Type B pancreatic cell (in vitro differentiated cells): ENCODE measurements at places on chromosomes 13 and 19. TPM values are rescaled to one million over a fixed set of nuclear protein-coding genes. Genes with fewer than 3 reads are reported as not detected.

The ICAM3 gene
- 5.8 and 8.2 TPM in 2 replicates for total RNA-seq

The ZNF416 gene
- 9.1 and 10.3 TPM in 2 replicates for total RNA-seq

The IGFL3 gene
- total RNA-seq, result not detected in 2 replicates

The SSC5D gene
- total RNA-seq, result 0.83 and 1.5 TPM in 2 replicates

The NEK5 gene
- total RNA-seq, result 1.5 and 5.2 TPM in 2 replicates

The SLC10A2 gene
- total RNA-seq, result 1.7 and 3.0 TPM in 2 replicates

- no peaks in the 10 kb centered on the region for H3K36me3 ChIP-seq
- H3K27ac ChIP-seq, result no peak overlapping the region
- no peak for DNase-seq
- H3K27me3 ChIP-seq, result no peaks in the 10 kb centered on the region
Observed at GRCh38 chr19:3620145-3620816, 6.3 kb downstream of the CACTIN start.

GRCh38 chr19:33535226-33535625, 13.6 kb upstream of the PEPD start:
- peaks cover 5% of the 10 kb centered on the region for H3K4me1 ChIP-seq
- no peaks in the 10 kb centered on the region for H3K36me3 ChIP-seq
- no peak for DNase-seq
- peak overlapping the region; percentile 5 for H3K27ac ChIP-seq

DNA sequence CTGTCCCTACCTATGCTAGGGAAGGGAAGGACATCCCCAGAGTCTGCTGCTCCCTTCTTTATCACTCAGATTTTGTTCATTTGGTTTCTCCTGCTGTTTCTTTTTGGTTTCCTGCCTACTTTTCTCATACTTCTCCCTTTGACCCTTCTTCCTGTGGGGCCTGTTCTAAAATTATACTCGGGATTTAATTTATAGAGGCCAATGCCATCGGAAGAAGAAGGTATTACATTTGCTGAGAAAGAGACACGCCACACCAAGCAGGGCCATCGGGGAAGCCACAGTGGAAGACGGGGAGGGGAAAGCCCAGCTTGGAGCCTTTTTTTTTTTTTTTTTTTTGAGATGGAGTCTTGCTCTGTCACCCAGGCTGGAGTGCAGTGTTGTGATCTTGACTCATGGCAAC, 46.8 kb upstream of the FARP1 start:
- H3K27ac ChIP-seq, result no peak overlapping the region
- no peak overlapping the region for H3K4me3 ChIP-seq
- H3K27me3 ChIP-seq, result no peaks in the 10 kb centered on the region
- peaks cover 4% of the 10 kb centered on the region for H3K4me1 ChIP-seq

DNA sequence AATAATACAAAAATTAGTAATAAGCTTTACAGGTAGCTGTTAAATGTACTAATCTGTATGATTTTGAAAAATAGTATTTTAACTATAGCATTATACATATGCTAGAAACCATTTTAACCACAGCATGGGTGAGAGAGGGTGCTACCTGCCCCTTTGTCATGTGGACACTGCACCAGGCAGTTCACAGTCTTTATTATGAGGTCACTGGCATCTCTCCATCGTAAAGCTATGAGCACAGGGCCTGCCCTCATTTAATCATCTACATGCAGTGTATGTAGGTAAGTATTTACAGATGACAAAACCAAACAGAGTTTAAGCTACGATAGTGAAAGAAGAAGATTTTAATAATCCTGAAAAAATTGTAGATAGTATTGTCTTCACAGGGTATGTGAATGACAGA, 21.7 kb downstream of the EDNRB start:
- H3K4me3 ChIP-seq, result no peak overlapping the region
- no peaks in the 10 kb centered on the region for H3K36me3 ChIP-seq
- no peaks in the 10 kb centered on the region for H3K4me1 ChIP-seq
- DNase-seq, result no peak
- H3K27me3 ChIP-seq, result no peaks in the 10 kb centered on the region

- no peak overlapping the region for H3K27ac ChIP-seq
- no peak for DNase-seq
- no peak overlapping the region for H3K4me3 ChIP-seq
- H3K4me1 ChIP-seq, result peaks cover 3% of the 10 kb centered on the region
Observed at GRCh38 chr13:59408738-59409137, 755.0 kb downstream of the DIAPH3 start.

GRCh38 chr13:113792886-113793717, 34.1 kb downstream of the TMEM255B start:
- no peaks in the 10 kb centered on the region for H3K4me1 ChIP-seq
- no peak overlapping the region for H3K27ac ChIP-seq
- H3K36me3 ChIP-seq, result no peaks in the 10 kb centered on the region
- H3K27me3 ChIP-seq, result peaks cover 8% of the 10 kb centered on the region
- H3K4me3 ChIP-seq, result no peak overlapping the region
- no peak for DNase-seq

DNA sequence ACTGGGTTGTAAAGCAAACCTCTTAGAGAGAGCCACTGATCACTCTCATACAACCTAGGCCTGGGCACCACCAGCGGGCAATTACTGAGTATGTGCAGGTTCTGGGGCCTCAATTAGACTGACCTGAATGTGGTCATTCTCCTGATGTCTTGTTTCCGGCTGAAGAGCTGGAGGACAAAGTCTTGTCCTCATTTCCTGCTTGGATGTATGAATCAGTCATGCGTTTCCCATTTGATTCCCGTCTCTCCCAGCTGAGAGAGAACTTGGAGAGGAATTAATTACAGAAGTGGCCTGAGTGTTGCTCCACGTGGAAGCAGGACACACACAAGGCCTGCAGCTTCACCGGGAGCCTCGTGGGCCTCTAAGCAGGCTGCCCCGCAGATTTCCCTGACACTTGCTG, 799.3 kb upstream of the ARGLU1 start:
- no peak for DNase-seq
- peaks cover 6% of the 10 kb centered on the region for H3K27me3 ChIP-seq
- no peaks in the 10 kb centered on the region for H3K36me3 ChIP-seq
- H3K27ac ChIP-seq, result no peak overlapping the region

DNA sequence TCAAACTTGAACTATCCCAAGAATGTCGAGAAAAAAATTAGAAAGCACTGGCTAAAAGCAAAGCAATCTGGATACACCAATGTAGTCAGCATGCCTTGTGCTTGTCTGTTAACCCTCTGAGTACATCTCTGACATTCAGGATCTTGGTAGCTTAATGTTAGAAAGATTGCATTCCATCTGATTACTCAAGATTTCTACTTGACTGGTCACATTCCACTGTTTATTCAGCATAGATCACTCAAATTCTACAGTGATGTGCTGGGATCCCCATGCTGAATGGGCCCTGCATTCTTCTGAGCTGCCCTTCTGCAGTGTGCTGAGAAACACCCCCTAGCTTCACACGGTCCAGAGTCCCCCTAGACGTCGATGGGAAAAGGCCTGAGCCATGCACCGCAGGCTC, 295.4 kb upstream of the MAB21L1 start:
- peaks cover 23% of the 10 kb centered on the region for H3K4me1 ChIP-seq
- H3K36me3 ChIP-seq, result peaks cover 3% of the 10 kb centered on the region
- no peaks in the 10 kb centered on the region for H3K27me3 ChIP-seq
- peak overlapping the region; percentile 63 for H3K27ac ChIP-seq
- no peak for DNase-seq

DNA sequence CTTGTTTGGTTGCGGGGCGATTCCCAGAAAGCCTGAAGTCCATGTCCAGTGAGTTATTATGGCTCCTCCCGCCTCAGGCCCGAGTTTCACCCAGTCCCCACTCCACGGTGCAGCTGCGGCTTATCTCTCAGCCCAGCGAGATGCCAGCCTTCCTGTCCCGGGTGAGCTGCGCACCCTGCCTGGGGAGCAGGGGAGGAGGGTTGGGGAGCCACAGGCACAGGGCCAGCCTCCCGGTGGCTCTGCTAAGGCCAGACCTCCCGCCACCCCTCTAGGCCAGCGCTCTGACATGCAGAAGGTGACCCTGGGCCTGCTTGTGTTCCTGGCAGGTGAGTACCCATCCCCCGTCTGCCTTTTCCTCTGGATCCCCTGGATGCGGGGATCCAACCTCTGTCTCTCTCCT, 3.5 kb downstream of the FXYD3 start:
- H3K27me3 ChIP-seq, result no peaks in the 10 kb centered on the region
- peak overlapping the region; percentile 77 for H3K4me3 ChIP-seq
- peaks cover 50% of the 10 kb centered on the region for H3K4me1 ChIP-seq
- DNase-seq, result no peak

DNA sequence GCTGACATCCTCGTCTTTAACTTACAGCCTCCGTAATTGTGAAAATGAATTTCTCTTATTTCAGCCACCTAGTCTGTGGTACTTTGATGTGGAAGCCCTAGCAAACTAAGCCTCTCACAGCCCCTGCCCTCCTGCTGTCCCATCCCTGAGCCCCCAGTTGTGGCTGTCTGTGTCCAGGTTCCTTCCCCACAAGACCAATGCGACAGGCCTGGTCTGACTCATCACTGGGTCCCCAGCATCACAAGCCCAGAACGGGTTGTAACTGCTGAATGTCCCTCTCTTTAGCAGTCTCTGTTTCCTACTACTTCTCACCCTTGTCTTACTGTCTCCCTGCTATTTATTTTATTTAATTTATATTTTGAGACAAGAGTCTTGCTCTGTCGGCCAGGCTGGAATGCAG, 5.7 kb downstream of the POU2F2 start:
- no peak overlapping the region for H3K4me3 ChIP-seq
- no peaks in the 10 kb centered on the region for H3K36me3 ChIP-seq
- H3K4me1 ChIP-seq, result no peaks in the 10 kb centered on the region
- no peak overlapping the region for H3K27ac ChIP-seq
- DNase-seq, result no peak

- peak overlapping the region; percentile 94 for H3K4me3 ChIP-seq
- no peak for DNase-seq
- peaks cover 8% of the 10 kb centered on the region for H3K4me1 ChIP-seq
- H3K27ac ChIP-seq, result peak overlapping the region; percentile 92
- peaks cover 50% of the 10 kb centered on the region for H3K27me3 ChIP-seq
Observed at GRCh38 chr19:45469945-45470761, 2.4 kb downstream of the FOSB start.

DNA sequence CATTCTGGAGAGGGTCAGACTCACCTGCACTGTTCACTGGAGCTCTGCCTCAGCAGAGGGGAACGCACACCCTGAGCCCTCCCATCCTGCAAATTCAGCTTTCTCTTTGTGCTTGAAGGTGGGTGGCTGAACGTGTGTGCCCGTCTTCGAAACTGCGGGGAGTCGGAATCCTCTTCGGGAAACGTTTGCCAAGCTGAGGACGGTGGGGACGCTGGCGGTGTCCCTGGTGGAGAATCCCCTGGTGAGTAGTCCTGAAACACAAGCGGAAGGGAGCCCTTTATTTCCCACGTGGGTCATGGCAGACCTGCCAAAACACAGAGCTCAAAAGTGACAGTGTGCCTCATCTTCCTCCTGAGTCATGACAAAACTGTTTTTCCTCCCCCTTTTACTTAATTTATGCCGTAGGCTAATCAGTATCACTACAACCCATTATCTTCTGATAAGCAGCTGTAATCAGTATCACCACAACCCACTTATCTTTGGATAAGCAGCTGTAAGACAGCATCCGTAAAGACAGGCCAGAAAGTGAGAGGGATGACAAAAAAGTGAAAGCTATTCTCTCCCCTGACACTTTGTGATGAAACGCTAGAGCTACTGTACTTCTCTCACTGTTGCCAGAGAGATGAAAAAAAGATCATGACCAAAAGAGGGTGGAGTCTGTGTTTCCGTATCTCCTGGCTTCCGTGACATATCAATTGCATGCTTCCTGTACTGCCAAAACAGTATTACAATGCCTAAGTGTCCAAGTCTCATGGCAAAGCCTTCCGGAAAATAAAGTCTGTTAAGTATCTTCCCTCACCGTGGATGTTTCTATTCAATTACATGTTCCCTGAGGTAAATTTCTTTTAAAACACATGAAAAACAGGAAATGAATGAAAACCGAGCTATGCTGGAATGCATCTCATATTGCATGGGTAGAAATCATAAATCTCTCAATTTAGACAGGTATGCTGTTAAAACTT, 155.5 kb downstream of the TBC1D4 start:
- peaks cover 27% of the 10 kb centered on the region for H3K36me3 ChIP-seq
- no peak for DNase-seq
- peaks cover 18% of the 10 kb centered on the region for H3K4me1 ChIP-seq
- no peaks in the 10 kb centered on the region for H3K27me3 ChIP-seq

DNA sequence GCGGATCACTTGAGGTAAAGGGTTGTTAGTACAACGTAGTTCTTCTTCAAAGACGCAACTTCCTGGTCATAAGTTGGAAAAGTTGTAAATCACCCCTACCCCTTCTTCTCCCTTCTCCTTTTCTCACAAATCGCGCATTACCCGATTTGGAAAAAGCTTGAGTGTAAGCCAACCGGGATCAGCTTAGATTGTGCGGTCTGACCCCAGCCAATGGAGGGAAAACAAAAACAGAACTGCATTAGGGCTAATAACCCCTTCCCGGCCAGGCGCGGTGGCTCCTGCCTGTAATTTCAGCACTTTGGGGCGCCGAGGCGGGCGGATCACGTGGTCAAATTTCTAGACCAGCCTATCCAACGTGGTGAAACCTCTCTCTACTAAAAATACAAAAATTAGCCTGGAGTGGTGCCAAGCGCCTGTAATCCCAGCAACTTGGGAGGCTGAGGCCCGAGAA, 806 bp downstream of the ZNF90 start:
- H3K27me3 ChIP-seq, result no peaks in the 10 kb centered on the region
- H3K36me3 ChIP-seq, result peaks cover 40% of the 10 kb centered on the region
- H3K4me3 ChIP-seq, result peak overlapping the region; percentile 97
- peaks cover 28% of the 10 kb centered on the region for H3K4me1 ChIP-seq
